ENCODE measurements at places on chromosomes 5 and 9.

DNA sequence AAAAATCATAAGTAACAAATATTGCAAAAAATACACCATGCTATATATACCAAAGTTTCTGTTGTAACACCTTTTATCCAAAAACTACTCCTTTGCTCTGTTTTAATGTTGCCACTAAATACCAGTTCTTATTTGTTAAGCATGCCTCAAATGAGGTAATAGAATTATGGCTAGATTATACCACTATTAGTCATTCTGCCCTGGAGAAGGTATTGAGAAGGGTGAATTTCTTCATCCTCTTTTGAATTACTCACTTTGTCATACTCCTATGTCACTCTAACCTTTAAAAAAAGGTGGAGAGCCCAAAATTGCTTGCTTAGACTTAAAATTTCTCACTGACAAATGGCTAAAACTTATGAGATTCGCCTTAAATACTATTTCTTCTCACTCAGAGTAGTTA lies 750.9 kb downstream of the MAT2B start:
- peak; percentile 28 for DNase-seq

- DNase-seq, result no peak
Observed at GRCh38 chr5:127003798-127004495, 26.4 kb downstream of the MARCHF3 start.

GRCh38 chr9:87749335-87750035 lies 23.6 kb downstream of the CTSL start:
- no peak for DNase-seq

GRCh38 chr5:24439465-24439864 lies 205.3 kb downstream of the CDH10 start:
- no peak for DNase-seq

DNA sequence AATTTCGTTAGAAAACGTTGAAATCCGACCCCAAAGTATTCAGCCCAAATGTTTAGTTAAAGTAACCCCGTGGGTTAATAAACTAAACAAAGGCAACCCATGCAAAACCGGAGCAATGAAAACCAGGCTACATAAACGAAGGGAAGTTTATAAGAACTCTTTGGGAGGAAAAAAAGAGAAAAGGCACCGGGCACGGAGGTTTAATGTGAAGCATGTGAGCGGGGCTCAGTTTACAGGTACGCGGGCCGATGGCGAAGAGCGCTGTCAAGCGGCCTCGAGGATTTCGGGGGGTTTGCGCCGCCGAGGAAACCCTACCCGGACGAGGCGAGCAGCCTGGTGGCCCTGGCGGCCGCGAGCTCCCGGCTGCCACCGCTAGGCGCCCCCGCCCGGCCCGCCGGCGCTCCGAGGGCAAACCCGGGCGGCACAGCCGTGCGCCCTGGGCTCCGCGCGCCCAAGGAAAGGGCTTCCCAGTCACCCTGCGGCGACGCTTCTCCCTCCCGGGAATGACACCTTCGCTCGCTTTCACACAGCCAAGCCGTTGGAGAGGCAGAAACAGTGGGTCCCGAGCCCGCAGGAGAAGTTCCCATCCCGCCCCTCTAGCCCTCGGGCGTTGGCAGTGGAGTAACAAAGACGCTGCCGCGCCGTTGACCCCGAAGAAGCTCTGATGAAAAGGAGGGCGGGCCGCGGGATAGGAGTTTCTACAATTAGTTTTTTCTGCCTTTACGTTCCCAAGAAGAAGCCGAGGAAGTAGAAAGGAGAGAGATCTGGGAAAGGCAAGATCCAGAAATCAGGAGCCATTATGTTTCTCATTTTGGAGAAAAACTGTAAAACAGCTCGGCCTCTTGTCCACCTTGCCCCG lies 126.0 kb downstream of the TMEM174 start:
- DNase-seq, result peak; percentile 75

DNA sequence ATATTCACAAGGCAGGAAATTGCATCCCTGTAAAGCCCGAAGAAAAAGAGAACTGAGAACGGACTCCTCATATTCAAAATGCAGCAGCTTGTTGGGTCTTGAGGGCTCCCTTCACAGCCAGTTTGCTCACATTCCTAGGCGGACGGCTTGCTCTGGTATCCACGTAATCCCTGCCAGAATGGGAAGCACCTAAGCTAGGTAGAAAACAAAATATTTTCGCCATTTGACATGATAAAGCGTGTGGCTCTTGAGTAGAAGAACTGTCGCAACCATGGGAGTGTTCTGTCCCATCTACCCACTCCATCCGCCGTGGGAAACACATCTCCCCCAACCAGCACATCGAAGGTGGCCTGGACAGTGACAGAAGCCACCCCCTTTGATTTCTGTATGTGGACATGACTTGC lies 183.1 kb downstream of the GAS1 start:
- no peak for DNase-seq

GRCh38 chr9:86405926-86406325 lies 51.7 kb upstream of the TUT7 start:
- peak; percentile 88 for DNase-seq

- no peak for DNase-seq
Observed at GRCh38 chr5:161713042-161713441, 27.5 kb downstream of the GABRA6 start.

DNA sequence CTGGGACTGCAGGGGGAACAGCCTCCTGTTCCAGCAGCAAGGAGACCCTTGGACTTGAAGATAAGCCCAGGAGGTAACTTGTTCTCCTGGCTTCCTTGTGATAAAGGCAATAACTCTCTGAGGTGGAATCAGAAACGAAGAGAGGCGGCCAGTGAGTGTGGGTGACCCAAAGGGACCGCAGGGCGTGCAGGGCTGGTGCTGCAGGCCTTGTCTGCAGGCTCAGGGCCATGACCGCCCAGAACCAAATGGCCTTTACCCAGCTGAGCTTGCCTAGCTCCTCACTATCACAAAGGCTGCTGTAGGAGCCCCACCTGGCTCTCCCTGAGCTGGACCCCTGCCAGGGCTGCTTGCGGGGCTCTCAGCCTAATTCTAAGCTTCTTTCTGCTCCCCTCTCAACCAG lies 72.5 kb downstream of the NDFIP1 start:
- no peak for DNase-seq
